NCI-H187 (cell line): ENCODE measurements at places on chromosomes 13 and 19.

DNA sequence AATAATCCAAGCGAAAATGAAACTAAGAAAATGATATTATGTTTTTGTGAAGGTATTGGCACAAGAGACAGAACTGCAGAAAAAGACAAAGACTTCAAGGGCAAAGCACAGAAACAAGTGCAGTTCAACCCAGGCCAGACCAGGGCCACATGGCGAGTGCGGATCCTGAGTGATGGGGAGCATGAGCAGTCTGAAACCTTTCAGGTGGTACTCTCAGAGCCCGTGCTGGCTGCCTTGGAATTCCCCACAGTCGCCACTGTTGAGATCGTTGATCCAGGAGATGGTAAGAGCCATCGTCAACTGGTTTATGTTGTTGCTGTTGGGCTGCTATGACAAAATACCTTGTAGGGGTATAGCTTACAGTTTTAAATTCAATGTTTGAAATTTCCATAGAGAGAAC, 82.6 kb downstream of the FREM2 start:
- DNase-seq, result no peak

GRCh38 chr13:63345835-63346234, 1930.2 kb upstream of the PCDH20 start:
- DNase-seq, result no peak

- DNase-seq, result no peak
These were observed 34.4 kb downstream of the STARD13 start for GRCh38 chr13:33251131-33251661.

- no peak for DNase-seq
These were observed 18.7 kb downstream of the LSM4 start for GRCh38 chr19:18304208-18304457.

DNA sequence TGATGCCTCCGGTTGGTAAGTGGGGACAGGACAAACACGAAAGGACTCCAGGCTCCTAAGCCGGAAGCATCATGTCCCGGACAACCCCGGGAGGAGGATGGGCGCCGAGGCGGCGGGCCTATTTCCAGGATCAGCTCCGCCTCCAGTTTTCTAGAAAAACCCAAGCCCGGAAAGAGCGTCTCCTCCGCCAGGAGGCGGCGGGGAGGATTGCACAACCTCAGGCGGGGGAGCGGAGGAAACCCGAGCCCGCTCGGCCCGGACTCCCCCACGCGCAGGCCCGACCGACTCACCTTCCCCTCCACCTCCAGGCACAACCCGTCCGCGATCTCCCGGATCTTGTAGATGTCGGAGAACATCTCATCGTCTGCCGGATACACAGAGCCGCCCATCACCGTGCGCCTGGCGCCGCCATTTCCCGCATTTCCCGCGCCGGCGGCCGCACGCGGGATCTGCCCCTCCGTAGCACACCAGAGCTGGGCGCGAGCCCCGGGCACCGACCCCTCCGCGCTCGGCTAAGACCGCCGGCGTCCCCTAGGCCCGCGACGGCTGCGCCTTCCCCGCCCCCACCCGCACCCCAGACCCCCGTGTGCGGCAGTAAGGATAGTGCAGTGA, 455 bp downstream of the TPT1 start:
- DNase-seq, result peak; percentile 17

DNA sequence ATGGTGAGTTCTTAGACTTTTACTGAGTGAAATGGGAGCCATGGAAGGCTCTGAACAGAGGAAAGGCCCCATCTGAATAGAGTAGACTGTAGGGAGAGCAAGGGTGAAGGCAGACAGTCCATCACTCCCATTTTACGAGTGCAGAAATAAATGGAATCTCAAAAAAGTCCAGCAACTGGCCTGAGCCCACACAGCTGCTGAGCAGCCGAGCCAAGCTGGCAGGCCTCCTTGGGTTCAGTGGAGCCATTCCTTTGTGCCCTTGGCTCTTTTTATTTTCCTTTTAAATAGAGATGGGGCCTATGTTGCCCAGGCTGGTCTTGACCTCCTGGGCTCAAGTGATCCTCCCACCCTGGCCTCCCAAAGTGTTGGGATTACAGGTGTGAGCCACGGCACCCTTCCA, 1.0 kb upstream of the MYH14 start:
- no peak for DNase-seq

DNA sequence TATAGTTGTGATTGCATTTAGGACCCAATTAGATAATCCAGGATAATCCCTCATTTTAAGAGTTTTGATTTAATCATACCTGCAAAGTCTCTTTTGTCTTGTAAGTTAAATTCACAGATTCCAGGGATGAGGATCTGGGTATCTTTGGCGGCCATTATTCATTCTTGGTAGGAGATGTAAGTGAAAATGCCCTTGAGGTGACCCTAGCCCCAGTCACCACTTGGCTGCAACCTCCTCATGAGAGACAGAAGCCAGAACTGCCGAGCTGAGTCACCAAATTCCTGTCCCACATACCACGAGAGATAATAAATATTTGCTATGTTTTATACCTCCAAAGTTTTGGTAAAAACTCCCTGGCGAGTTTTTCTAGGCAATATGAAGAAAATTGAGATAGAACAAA, 389.4 kb downstream of the RFC3 start:
- DNase-seq, result no peak

DNA sequence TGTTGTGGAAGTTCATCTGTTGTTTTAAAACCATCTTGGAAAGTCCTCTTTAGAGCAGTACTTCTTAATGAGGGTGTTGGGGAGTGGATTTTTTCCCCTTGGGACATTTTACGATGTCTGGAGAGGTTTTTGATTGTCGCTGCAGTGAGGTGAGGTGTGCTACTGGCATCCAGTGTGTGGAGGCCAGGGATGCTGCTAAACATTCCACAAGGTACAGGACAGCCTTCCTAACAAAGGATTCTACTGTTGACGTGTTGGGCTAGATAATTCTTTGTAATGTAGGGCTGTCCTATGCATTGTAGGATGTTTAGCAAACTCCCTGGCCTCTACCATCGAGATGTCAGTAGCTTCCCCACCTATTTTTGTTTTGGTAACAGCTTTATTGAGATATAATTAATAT, 33.3 kb downstream of the NAA16 start:
- no peak for DNase-seq

GRCh38 chr13:102771298-102772041, 2.1 kb downstream of the TEX30 start:
- DNase-seq, result no peak

DNA sequence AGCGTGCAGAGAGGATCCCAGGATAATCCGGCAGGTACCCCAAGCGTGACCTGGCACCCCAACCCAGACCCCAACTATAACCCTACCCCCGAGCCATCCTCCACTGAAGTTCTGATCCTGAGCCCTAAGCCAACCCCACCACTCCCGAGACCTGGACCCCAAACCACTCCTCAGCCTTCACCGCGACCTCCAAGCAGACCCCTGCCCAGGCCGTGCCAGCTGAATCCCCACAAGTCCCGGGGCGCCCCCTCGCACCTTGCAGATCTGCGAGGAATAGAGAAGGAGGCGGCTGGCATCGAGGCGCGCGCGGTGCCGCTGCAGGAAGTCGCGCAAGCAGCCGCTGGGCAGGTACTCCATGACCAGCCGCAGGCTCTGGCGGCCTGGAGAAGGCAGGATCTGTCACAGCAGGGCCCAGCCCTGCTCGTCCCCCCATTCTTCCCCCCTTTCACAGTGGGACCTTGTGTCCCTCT, 10.1 kb upstream of the INSL3 start:
- DNase-seq, result no peak

DNA sequence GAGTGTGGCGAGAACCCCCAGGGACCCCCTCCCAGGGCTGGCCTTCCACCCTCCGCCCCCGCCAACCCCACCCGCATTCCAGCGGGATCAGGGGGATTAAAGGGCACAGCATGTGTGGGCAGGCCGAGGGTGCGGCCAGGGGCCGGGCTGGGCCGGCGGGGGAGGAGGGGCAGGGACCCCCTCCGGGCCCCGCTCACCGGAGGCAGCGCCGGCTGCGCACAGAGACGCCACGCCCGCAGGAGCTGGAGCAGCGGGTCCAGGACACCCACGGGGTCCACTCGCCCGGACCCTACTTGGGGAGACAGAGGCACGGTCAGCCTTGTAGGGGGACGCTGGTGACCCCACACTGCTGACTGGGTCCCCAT, 2.4 kb downstream of the ADAMTSL5 start:
- DNase-seq, result no peak

GRCh38 chr13:110443622-110444225, 117.8 kb downstream of the RAB20 start:
- DNase-seq, result no peak

GRCh38 chr13:93655154-93655553, 428.5 kb downstream of the GPC6 start:
- no peak for DNase-seq

DNA sequence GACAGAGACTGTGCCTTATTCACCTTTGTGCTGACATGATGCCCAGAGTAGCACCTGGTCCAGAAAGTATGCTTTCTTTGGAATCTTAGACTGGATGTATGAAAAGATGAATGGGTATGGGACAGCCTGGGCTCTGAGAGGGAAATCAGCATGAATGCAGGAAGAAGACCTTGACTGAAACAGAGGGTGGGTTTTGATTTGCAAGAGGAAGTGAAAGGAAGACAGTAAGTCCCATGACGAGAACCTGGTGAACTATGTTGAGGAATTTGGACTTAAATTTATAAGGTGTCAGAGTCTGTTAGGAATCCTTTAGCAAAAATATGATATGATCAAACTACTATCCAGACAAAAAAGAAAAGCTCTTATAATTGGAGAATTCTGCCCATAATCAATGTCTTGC, 301.9 kb downstream of the SPRY2 start:
- no peak for DNase-seq

GRCh38 chr13:25097426-25097825, 1.5 kb downstream of the PABPC3 start:
- no peak for DNase-seq

DNA sequence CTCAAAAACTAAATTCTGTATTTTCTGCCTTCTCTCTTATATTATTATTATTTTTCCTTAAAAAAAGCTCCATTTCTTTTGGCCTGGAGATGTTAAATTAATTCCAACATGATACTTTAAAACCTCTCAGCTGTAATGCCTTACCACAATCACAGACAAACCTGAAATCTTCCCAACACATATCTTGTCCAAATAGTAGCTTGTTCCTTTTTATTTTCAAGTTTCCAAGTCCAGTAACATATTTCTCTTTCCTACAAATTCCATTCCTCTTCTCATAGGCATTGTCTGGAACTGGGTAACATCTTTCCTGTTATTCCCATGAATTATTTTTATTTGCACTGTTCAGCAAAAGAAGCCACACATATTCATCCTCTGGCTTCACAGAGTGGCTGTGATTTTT, 137.0 kb downstream of the SLITRK6 start:
- DNase-seq, result no peak

- DNase-seq, result no peak
These were observed 80.3 kb upstream of the KLHL1 start for GRCh38 chr13:70188567-70188966.

DNA sequence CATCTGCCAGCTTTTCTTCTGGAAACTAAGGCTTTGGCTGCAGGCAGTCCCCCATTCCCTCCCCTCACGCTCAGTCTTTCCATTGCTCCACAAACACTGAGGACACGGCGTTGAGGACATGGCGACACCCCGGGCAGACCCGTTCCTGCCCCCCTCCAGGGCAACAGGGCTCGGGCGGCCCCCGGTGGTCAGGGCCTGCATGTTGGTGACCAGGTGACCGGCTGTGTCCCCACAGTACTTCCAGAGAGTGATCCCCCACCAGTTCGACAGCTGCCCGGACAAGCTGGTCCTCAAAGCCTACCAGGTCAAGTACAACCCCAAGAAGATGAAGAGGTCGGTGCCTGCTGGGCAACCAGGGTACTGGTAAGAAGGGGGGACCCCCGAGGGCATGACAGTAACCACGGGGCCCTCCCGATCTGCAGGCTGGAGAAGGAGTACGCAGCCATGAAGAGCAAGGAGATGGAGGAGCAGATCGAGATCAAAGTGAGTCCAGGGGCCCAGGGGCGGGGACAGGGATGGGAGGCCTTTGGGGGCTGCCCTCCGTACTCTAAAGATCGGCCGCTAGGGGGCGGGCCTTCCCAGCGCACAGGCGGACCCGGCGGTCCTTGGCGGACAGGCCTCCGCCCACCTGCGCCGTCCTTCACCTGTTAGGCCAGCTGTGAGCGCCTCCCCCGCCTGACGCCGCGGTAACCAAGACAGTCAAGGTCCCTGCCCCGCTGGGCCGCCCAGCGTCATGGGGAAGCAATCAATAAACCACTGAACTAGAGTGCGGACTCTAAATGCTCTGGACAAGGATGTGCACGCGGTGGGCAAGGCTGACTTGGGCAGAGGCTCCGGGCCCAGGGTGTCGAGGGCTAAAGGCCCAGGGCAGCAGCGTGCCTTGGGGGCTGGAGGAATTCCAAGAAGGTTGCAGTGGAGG, 21.1 kb downstream of the PRR36 start:
- DNase-seq, result peak; percentile 70

- no peak for DNase-seq
These were observed 231.9 kb downstream of the KLF12 start for GRCh38 chr13:73902296-73902695.

- DNase-seq, result no peak
These were observed 185.8 kb downstream of the B3GLCT start for GRCh38 chr13:31385540-31385939.

GRCh38 chr19:29678484-29679106, 13.3 kb downstream of the PLEKHF1 start:
- DNase-seq, result no peak

- no peak for DNase-seq
These were observed 189.9 kb downstream of the SPRY2 start for GRCh38 chr13:80151016-80151415.

- no peak for DNase-seq
These were observed 36.0 kb upstream of the NEK3 start for GRCh38 chr13:52195401-52195837.

DNA sequence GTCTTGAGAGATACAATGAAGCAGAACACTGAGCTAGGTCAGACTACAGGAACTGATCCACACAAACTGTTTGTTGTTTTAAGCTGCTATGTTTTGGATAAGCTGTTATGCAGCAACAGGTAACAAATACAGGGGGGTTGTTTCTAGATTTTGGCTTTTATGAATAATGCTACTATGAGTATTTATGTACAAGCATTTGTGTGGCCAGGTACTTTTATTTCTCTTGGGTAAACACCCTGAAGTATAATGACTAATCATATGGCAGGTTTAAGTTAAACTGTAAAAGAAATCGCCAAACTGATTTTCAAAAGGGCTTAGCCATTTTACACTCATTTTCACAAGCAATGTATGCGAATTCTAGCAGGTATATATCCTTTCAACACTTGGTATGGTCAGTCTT, 166.0 kb downstream of the DNAJC3 start:
- no peak for DNase-seq

DNA sequence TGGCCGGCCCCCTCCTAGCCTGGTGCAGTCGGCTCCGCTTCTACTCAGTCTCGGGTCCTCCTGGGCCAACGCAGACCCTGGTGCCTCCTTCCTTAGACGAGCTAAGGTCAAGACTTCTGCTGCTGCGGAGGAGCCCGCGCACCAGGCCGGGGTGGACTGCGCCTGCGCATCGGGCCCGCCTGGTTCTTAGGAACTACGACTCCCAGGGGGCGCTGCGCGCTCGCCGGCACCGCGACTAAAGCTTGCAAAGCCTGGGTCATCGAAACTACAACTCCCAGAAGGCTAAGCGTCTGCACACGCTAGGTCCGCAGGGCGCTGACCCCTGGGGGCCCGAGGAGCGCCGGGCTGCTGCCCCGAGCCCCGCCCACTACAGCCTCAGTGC, at the start of gene ZNF835:
Gene ZNF835 (minus strand): TSS at position 145 of the 382 bp plus-strand sequence. CDS start 6,559 bp downstream, outside the sequence.
- no peak for DNase-seq
